Right hindlimb (tissue), 1 donor: ENCODE measurements at places on chromosomes 6 and 20.

GRCh38 chr6:130034378-130035146 is 16.2 kb downstream of the L3MBTL3 start:
- DNase-seq: no peak

DNA sequence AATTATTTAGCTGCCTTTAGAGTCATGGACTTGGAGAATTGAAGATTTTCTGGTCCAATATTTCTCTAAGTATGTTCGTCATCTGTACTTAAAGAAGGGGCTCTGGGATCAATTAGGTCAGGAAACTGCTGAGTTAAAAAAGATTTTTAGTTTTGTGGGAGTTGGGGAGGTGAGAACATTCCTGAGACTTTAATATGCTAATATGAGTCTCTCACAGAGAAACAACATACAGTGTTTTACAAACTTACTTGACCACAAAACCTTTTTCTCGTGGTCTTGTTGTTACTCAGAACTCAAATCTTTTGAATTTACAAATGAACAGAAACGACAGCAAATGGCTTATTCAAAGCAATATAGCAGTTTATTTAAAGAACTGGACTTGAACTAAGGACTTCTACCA is 67.9 kb downstream of the LIN28B start:
- no peak for DNase-seq

- DNase-seq: no peak
Observed at GRCh38 chr20:61719691-61720347, 345.9 kb downstream of the TAF4 start.

DNA sequence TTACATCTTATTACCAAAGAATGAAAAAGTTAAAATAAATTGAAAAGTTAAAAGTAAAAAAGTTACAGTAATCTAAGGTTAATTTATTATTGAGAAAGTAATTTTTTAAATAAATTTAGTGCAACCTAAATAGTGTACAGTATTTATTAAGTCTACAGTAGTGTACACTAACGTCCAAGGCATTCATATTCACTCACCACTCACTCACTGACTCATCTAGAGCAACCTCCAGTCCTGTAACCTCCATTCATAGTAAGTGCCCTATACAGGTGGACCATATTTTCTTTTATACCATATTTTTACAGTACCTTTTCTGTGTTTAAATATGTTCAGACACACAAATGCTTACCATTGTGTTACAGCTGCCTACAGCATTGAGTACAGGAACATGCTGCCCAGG is 624.7 kb upstream of the NOX3 start:
- no peak for DNase-seq

DNA sequence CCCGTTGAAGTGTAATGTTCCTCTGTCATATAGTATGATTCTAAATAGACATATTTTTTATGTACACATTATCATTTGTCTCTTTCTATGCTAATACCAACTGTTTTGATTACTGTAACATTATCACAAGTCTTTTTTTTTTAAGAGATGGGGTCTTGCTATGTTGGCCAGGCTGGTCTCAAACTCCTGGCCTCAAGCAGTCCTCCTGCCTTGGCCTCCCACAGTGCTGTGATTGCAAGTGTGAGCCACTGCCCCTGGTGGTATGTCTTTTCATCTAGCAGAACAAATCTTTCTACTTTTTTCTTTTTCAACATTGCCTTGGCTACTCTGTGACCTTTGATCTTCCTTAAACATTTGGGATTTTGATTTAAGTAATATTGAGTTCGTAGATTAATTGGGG is 57.7 kb downstream of the SLX4IP start:
- DNase-seq: no peak

DNA sequence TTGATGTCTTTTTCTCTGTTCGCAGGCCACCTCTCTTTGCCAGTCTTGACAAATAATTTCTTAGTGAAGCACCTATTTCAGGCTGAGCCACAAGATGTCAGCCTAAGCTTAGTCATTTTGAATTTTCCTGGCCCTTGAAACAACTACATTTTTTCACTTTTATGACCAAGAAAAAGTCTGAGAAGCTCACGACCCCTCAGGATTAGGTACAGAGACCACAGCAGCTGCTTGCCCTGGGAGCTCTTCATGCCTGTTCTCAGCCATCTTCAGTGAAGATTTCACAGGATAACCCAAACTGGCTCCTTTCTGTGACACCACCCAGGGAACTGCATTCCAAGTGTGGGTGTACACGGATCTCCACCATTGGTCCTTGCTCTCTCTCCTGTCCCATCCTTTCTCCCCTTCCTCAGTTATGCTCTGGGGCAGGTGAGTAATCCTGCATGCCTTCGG is 38.4 kb upstream of the SPTLC3 start:
- DNase-seq: peak; percentile 52

DNA sequence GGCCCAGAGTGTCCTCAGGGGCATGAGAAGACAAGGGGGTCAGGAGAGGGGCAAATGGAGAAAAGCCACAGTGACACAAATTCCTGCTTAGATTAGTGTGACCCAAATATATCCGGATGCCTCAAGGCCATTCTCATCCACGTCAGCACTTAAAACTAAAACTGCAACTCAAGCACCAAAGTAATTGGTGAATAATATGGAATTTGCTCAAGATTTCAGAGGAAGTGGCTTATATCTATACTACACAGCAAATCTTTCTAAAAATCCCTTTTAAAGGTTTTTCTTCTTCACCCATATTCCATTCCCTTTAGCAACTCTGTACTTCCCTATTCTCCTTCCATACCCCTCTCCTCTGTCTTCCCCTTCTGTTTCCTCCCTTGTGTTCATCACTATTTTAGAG is 15.2 kb downstream of the DEF6 start:
- no peak for DNase-seq

DNA sequence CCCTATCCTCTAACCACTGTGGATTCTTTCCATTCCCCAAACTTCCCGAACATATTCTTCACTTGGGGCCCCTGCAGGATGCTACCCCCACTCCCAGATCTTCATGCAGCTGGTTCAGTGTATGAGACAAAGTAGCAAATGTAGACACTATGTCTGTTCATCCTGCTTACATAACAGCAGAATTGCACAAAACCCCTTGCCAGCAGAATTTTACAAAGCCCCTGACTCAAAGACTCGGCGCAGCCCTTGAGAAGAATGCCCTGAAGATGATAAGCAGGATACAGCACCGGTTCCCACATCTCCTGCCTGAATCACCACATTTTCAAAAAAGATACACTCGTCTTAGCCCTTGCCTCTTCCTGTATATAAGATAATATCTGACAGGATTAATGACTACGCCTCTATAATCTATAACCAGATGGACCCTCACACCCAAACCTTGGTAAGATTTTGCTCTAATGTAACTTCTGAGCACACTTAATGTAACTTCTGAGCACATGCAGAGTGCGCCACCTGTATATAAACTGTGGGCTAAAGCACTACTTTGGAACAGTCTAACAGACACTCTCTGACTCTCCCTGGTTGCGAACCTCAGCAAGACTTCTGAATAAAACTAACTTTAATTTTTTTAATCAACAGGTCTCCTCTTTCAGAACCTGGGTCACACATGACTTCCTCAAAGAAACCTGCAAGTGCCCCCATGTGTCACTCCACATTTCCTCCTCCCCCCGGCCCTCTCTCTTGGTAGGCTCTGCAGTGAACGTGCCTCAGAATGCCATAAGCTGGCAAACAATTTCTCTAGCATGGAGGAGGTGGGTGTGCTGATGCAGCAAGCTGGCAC is 28.7 kb downstream of the RALGAPA2 start:
- DNase-seq: no peak

- no peak for DNase-seq
Observed at GRCh38 chr20:37333848-37334318, 12.1 kb upstream of the SRC start.

DNA sequence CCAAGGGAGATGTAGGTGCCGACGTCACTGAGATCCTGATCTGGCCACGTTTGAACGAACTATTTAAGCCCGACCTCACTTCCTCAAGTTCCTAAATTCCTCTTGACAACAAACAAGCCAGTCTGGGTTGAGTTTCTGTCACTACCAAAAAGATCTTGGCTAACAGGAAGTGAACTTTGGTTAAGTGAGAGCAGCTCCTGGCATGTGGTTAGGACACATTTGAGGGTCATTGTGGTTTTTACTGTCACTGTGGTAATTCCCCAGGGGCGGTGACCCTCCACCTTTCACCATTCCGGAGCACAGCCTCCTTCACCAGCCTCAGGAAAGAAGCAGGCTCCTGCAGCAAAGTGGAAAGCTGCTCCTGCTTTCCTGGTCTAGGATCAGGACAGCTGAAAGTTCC is 43.1 kb upstream of the ZNF831 start:
- no peak for DNase-seq

DNA sequence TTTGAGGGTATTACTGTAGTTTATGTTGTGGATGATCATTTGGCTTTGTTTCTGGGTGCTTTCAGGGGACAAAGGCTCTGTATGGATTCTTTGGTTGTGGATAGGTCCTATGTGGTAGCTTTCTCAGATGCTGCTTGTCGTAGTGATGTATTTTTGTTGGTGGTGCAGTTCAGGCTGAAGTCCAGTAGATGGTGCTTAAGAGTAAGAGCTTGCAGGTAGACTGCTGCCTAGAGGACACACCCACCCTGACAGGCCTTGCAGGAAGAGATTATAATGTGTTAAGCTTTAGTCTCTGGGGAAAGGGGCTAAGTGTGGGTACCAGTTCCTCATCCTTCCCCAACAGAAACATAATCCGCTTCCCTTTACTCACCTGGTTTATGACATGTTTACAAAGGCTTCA is 62.6 kb upstream of the ADGRB3 start:
- DNase-seq: no peak
